Stimulated activated CD4-positive, alpha-beta T cell treated with anti-CD3 and anti-CD28 coated beads, Interleukin-4, amount 100 ng/mL, for 4 hours (primary cell): ENCODE measurements at places on chromosomes 13 and 19.

GRCh38 chr19:30119180-30119908 is 177.3 kb downstream of the URI1 start:
- no peak for DNase-seq

DNA sequence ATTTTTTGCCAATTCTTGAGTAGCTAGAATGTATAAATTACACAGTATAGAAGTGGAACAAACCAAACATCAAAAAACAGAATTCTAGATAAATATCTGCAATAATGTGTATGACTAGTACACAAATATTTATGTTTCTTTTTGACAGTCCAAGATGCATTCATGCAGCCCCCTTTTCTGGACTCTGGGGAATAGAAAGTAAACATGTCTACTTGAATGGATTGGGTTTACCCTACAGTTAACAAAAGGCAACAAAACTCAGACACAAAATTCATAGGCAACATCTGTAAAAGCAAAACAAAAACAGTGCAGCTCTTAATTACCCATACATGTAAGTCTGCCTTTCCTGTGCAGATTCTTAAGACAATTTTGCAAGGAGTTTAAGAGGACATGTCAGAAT is 419.4 kb upstream of the DACH1 start:
- no peak for DNase-seq

- no peak for DNase-seq
These were observed 21.4 kb downstream of the SIAH3 start for GRCh38 chr13:45830121-45830520.

DNA sequence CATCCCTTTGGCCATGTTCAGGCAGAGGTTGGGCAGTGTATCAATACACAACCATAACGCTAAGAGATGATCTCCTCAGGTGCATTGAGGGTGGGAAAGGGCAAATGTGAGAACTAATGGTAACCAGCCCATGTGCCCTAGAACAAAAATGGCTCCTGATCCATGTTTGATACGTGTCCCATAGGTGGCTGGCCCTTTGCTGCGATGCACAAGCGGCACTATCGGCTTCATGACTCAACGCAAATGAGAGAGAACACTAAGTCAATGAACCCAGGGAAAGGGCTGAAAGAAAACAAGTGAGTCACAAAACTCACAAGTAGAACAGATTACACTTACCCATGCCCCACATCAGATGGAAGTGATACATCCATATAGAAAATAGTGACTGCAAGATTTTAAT is 201.7 kb downstream of the ABCC4 start:
- DNase-seq, result no peak

- DNase-seq, result no peak
These were observed 81.2 kb upstream of the GPR183 start for GRCh38 chr13:99388334-99388923.

GRCh38 chr19:49730166-49730565 is 32.9 kb downstream of the TSKS start:
- no peak for DNase-seq

GRCh38 chr13:94335761-94336526 is 143.5 kb downstream of the DCT start:
- DNase-seq, result no peak

- no peak for DNase-seq
These were observed 205.7 kb downstream of the MYO16 start for GRCh38 chr13:108835083-108835482.

GRCh38 chr13:106383791-106384190 is 151.7 kb downstream of the EFNB2 start:
- DNase-seq, result no peak
